LoVo (cell line): ENCODE measurements at places on chromosomes 16 and 17.

- no peak for DNase-seq
Observed at GRCh38 chr17:9999919-10000695, 95.0 kb upstream of the RCVRN start.

DNA sequence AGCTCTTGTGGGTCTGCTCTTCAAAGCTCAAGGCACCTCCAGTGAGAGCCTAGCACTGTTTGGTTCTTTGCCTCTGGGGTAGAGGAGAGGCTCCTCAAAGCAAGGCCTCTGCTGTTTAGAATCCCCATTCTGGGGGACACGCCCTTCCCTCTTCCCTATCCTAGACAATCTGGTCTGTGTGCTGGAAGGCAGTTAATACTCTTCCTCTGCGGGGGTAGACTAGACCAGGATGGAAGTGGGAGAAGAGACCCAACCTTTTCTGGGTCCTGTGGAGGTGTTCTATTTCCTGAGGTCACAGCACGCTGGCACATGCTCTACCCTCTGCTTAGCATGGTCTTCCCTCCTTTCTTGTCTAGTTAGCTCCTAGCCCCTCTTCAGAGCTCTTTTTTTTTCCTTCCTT lies 7.7 kb downstream of the ERAL1 start:
- DNase-seq, result no peak

GRCh38 chr16:71826533-71827017 lies 17.9 kb upstream of the AP1G1 start:
- no peak for DNase-seq

DNA sequence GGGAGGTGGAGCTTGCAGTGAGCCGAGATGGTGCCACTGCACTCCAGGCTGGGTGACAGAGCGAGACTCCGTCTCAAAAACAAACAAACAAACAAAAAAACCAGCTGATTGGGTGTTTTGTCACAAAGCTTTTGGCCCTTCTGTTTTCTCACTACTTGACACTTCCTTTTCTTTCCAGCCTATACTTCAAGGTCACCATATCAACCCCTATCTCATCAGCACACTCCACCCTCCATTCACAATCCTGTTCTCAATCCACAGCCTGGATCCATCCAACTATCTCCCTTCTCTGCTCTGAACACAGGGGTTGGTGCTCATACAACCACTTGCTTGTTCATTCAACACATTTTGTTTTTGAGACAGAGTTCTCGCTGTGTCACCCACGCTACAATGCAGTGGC lies 6.6 kb upstream of the MED11 start:
- no peak for DNase-seq

DNA sequence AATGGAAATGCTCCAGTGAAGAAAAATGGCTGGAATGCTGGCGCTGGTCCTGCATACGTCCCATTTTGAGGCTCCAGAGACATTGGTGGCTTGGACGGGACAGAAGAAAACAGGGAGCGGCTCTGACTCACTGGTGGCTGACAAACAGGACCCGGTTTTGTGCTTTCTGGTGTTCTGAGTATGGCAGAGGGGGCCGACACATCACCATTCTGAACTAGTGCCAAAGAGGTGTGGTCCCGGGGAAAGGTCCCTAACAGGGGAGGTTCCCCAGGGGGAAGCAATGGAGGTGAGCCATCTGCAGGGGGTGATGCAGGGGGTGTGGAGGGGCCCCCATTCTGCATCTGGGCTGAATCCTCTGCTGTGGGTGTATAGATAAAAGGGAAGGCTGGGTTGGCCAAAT lies 8.3 kb downstream of the ANKRD40 start:
- no peak for DNase-seq

- no peak for DNase-seq
Observed at GRCh38 chr17:64256913-64257807, 5.9 kb downstream of the TEX2 start.

GRCh38 chr17:36495076-36495578 lies 8.6 kb downstream of the ZNHIT3 start:
- no peak for DNase-seq

DNA sequence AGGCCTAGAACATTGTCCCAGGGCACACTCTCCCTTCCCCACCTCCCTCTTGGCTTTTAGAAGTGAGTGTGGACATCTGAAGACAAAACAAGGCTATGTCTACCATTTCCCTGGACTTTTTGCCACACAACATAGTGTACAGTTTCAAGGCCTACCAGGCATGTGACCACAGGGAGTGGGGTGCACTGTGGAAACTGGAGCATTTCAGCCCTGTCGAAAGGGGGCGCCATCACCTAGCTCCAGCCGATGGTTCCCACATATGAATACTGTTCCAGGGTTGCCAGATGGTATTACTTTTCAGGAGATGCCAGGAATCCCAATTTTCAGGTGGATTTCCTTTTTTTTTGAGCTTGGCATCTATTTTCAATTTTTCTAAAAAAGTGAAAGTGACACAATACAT lies 140.7 kb downstream of the KATNIP start:
- DNase-seq, result no peak

GRCh38 chr16:67486805-67487204 lies 3.5 kb upstream of the AGRP start:
- DNase-seq, result no peak

- DNase-seq, result no peak
Observed at GRCh38 chr16:87246269-87247065, 70.7 kb downstream of the C16orf95 start.

GRCh38 chr16:79310710-79311109 lies 289.8 kb downstream of the MAF start:
- no peak for DNase-seq

GRCh38 chr17:79803421-79803996 lies 6.6 kb upstream of the CBX8 start:
- DNase-seq, result no peak

- DNase-seq, result no peak
Observed at GRCh38 chr17:63500543-63501390, 22.4 kb upstream of the KCNH6 start.

DNA sequence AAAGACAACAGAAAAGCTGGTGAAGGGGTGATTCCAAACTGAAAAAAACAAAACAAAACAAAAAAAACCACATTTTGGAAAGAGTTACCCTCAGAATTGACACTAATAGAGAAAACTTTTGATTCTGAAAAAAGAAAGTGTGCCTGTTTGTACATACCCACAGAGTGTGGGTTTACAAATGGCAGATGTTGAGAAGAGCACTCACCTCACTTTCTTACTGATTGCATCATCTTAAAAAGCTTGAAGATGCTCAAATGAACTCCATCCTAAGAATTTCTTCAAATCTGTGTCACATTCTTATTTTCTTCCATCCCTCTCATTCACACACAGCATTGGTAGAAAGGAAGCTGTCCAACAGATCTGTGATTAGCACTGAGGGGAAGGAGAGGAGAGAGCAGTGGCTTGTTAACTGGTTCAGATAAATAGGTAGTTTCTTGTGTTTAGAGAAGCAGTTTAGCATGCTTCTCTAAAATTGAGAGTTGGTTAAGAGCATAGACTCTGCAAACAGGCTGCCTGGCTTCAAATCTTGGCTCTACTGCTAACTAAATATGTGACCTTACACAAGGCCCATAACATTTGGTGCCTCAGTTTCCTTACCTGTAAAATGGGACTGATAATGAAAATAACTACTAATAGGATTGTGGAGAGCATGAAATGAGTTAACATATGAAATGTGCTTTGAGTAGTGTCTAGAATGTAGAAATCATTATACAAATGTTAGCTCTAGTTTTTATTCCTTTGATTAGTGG lies 6.9 kb downstream of the GNAO1 start:
- DNase-seq, result no peak

- DNase-seq, result peak; percentile 32
Observed at GRCh38 chr17:4497101-4497824, 1.4 kb upstream of the SPNS2 start.

- no peak for DNase-seq
Observed at GRCh38 chr17:22138861-22139469, 446.6 kb downstream of the KCNJ18 start.

GRCh38 chr17:60077226-60077625 lies 1.5 kb downstream of the HEATR6 start:
- DNase-seq, result no peak

GRCh38 chr17:53629188-53629587 lies 193.5 kb upstream of the KIF2B start:
- DNase-seq, result no peak
